ENCODE measurements at places on chromosomes 1 and 21. TPM values are rescaled to one million over a fixed set of nuclear protein-coding genes. Genes with fewer than 3 reads are reported as not detected.

Gene ISG20L2
- 44.1 TPM for total RNA-seq

GRCh38 chr1:168920456-168921094 is 185.9 kb upstream of the ATP1B1 start:
- DNase-seq: no peak

GRCh38 chr21:34956416-34957316 is 92.4 kb downstream of the RUNX1 start:
- no peak for DNase-seq

- no peak for DNase-seq
These were observed 69.2 kb upstream of the GJA8 start for GRCh38 chr1:147833231-147833860.

DNA sequence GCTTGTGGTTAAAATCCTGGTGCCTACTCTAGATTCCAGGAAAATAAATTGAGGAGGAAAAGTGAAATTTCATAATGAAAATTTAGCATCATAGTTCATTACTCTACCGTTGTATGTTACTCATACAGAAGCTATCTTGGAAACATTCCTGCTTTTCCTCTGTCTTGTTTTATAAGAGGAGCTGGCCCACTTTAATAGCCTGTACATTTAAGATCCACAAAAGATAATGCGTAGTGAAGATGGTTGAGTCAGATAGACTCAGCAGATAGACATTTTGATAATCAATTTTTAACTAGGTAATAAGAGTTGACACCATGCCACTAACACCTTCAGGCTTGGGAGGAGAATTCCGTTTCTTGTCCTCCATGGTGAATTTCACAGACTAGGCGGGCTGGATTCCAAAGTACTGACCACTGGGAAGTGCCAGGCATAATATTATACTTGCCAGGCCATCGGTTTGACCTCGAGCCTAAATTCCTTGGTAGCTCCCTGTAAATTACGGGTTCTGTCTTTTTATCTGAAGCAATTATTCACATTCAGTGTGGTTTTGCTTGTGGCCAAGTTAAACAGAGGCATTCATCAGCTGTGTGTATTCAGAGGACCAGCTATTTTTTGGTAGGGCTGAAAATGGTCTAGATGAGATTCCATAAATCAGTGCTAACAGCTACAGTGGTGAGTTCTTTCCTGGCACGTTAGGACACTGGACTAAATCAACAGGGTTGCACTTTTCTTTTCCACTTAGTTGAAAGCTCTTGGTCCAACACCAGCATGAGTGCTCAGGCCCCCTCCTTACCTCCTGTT is 111.9 kb upstream of the KAZN start:
- no peak for DNase-seq

Gene CFHR2
- not detected for total RNA-seq

Gene ICOSLG
- 1.8 TPM for total RNA-seq

Gene TENT5C
- 18.8 TPM for total RNA-seq

GRCh38 chr1:227756172-227756959 is 21.1 kb downstream of the SNAP47 start:
- DNase-seq: no peak

Gene TTC13
- total RNA-seq: 37.7 TPM

DNA sequence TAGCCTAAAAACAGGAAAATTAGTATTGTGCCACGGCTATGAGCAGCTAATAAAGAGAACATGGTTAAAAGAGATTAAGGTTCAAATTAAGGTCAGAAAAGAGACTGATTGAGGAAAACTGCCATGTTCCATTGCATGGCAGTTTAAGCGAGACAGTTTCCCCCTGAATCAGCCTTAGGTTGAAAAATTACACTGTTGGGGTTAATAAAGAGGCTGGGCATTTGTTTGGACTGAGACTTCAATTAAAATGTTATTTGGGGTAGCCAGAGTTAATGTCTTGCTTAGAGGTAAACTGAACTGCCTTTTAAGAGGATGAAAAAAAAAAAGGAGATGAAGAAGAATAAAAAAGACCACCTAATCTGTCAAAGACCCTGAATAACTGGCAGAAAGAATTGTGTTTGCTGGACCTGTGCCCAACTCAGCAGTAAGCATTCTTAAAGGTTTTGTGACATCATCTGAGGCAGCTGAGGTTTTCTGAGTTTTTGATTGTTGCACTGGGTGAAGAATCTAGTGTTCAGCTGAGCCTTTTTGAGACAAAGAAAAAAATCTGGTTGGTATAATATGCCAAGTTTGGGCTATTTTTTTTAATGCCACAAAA is 17.7 kb upstream of the PROX1 start:
- DNase-seq: no peak

Gene AADACL4
- total RNA-seq: not detected

- DNase-seq: no peak
These were observed 3.3 kb downstream of the PTPRC start for GRCh38 chr1:198641966-198642668.

- DNase-seq: no peak
These were observed 2.5 kb upstream of the CDKN2C start for GRCh38 chr1:50967416-50968157.

GRCh38 chr1:190391582-190391981 is 86.1 kb downstream of the BRINP3 start:
- DNase-seq: no peak

GRCh38 chr1:3546048-3546384 is 65.3 kb downstream of the MEGF6 start:
- DNase-seq: no peak

Gene OR2L13
- total RNA-seq: not detected

Measured in activated naive CD8-positive, alpha-beta T cell treated with anti-CD3 and anti-CD28 coated beads, Interleukin-2, amount 10 ng/mL, durations not matched to agents 7 days and 5 days (primary cell).